IMR-90 (cell line): ENCODE measurements at places on chromosomes 3 and 15. TPM values are rescaled to one million over a fixed set of nuclear protein-coding genes. Genes with fewer than 3 reads are reported as not detected.

The NEK4 gene
- 16.9 and 24.7 TPM in 2 replicates for total RNA-seq

The GATA2 gene
- total RNA-seq: 2.2 and 2.8 TPM in 2 replicates

The CYP11A1 gene
- total RNA-seq: 0.18 and 0.28 TPM in 2 replicates

GRCh38 chr15:24977686-24978085, 22.9 kb downstream of the SNRPN start:
- no peak for DNase-seq

The OIP5 gene
- 4.1 and 7.5 TPM in 2 replicates for total RNA-seq

DNA sequence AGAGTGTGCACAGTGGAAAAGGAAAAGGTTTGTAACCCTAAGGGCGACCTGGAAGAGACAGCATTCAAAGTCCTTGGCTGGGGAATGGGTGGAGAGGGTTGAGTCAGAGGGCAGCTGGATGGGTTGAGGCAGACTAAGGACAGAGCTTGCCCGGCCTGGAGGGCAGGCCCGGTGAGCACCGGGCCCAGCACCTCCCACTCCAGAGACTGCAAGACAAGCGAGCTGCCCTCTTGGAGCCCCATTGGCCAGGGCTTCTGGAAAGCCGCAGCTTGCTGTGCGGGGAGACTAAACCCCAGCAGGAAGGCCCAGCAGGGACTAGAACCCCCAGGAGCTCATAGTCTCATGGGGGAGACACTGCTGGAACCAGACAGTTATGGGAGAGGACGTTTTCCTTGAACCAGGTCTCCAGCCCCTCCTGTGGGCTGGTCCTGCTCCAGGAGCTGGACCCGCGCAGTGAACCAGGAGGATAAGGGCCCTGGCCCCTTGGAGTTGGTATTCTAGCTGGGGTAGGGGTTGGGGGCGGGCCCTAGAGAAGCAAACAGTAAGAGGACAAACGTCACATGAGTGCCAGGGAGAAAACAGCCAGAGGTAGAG, 59.1 kb downstream of the RGMA start:
- DNase-seq: peak; percentile 31
